ENCODE measurements at places on chromosomes 2 and 18.

- DNase-seq, result no peak
Measured at GRCh38 chr2:206127656-206128055, 31.6 kb downstream of the NDUFS1 start.

DNA sequence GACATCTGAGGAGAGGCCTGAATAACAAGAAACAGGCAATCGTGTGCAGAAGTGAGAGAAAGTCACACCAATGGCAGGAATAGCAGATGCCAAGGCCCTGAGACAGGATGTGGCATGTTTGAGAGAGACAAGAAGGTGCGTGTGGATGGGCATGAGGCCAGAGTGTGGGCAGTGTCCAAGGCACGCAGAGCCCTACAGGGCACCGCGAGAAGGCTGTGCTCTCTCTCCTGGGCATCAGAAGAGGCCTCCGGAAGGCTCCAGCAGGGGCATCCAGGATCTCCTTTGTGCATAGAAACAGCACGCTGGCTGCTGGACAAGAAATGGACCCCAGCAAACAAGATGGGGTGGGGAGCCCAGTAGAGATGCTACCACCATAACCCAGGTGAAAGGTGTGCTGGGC lies 239.0 kb upstream of the RAB6C start:
- no peak for DNase-seq

DNA sequence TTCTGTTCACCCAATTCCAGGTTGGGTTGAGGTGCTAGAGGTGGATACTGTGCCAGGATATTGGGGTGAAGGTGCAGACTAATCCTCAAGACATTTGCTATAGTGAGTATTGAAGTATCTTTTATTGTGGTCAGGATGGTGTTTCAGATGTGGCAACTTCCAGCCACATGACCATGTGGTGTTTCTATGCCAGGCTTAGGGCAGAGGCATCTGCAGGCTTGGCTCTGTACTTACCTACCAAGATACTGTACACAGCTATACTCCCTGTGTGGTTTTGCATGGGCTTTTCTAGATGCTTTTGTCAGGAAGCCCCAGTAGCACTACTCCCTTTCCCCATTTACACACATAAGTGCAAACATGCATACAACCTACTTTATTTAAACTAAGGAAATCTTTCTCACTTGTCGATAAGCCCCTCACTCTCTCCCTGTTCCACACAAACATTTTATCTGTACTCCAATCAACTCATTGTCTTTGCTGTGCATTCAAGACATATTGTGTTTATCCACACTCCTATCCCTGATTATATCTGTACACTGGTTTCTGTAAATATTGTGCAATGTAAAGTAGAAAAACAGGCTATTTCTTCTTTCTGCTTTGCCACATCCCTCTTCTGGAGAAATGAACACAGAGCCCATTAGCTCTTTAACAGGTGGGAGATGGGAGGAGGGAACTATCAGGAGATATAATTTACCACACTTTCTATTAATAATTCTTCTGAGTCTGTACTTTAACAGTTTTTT lies 12.3 kb downstream of the ARL6IP6 start:
- DNase-seq, result peak; percentile 19

DNA sequence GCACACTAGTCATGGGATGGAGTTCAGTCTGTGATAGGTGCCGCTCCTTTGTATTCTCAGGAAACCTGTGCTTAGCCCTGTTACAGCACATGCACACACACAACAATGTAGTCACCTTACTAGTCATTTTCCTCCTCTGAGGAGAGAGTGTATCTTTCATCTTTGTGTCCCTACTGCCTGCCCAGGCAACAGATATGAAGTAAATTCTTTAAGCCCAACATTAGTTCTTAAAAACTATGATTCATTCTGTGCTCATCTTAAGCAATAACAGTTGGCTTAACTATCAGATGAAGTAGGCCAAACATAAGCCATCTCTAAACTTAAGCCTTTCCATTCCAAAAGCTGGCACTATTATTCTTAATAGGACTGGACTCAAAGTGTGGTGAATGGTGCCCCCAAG lies 186.5 kb downstream of the LNPK start:
- no peak for DNase-seq

DNA sequence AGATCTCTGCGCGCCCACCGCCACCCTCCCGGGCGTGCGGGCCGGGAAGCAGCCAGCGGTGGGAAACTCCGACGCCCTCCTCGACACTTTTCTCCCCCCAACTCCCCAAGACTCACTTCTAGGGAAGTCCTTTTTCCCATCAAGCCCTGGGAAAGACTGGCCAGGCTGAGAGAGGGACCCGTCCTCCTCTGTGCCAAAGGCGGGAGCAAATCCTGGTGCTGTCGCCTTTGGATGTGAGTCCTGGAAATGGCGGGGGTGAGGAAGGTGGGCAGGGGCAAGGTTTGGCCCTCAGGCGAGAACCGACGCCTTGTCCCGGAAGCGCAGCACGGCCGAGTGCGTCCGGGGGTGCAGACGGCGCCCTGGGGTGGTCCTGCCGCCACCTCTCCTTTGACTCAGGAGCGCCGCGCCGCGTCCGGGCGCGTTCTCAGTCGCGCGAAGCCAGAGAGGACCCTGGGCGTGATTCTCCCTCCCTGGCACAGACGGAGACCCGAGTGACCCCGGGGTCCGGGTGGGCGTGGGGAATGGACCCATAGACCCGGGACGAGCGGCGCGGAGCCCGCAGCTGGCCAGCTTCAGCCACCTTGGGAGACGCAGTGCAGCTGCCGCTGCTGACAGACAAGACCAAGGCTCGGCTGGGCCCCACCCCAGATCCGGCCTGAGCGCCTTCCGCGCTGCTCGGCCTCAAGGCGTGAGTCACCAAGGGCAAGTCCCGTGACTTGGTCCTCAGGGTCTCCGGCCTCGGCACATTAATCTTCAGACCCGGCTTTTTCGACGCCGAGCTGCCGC lies 3.5 kb upstream of the LBX2 start:
- peak; percentile 87 for DNase-seq

DNA sequence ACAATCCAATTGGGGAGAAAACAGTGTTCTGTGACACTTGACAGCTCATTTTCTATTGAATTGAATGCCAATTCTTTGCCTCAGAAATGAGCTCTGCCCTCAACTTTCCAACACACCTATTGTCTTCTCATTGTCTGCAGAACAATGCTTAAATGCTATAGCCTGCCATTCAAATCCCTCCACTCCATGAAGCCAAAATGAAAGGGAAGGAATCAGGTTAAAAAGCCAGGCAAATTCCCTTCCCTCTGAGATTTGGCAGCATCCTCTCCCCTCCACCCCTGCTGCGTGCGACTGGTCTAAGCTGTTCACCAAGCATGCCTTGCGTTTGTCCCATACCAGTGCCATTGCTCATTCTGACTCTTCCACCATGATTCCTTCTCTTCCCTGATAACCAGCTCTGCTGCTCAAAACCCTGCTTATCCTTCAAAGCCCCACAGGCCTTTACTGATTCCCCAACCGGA lies 32.4 kb upstream of the TMEM131 start:
- DNase-seq, result peak; percentile 71

GRCh38 chr2:16073921-16074425 lies 133.6 kb downstream of the MYCN start:
- DNase-seq, result no peak

GRCh38 chr2:43778233-43778632 lies 4.4 kb downstream of the DYNC2LI1 start:
- no peak for DNase-seq

GRCh38 chr2:228355897-228356296 lies 174.4 kb upstream of the SPHKAP start:
- DNase-seq, result no peak

DNA sequence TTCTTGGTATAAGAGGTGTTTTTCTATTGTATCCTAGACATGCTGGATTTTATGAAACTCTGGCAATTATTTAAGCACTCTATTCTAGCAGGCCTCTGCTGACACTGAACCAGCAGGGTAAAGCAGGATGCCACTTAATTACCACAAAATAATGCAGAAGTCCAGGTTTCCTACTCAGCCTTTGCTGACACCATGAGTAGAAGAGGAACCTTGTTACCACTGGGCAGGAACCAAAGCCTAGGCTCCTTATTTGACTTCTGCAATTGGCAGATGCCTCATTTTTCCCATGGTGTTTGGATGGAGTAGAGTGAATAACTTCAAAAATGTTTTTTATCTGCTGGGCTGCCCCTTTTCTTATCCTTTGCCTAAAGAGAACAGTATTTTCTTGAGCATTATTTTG lies 60.8 kb downstream of the THNSL2 start:
- no peak for DNase-seq

DNA sequence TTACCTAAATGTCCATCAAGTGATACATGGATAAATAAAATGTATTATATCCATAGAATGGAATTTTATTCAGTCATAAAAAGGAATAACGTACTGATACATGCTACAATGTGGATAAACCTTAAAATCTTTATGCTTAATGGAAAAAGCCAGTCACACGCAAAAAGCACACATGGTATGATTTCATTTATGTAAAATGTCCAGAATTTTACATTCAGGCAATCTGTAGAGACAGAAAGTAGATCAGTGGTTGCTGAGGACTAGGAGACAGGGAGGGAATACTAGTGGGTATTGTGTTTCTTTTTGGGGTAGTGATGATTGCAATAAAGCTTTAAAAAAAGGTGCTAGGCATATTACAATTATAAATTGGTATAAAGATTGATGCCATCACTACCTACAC lies 30.7 kb upstream of the CD302 start:
- no peak for DNase-seq

DNA sequence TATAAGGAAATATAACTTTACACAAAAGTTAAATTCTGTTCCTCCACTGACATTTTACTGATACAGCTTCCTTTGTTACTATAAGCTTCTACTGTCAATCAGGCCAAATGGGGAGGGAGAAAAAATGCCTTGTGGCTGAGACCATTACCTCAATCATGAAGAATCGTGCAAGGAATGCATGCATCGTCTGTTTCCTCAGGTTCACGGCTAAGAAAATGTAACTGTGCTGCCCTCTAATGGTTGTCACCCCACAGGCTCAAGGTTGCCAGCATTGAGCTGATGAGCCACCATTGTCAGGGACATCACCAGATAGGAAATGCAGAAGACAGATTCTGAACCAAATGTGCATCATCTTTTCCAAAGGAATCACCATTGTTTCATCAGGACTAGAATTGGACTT lies 426.9 kb downstream of the CDH2 start:
- peak; percentile 91 for DNase-seq

- no peak for DNase-seq
Measured at GRCh38 chr2:238295144-238296112, 7.0 kb upstream of the PER2 start.

DNA sequence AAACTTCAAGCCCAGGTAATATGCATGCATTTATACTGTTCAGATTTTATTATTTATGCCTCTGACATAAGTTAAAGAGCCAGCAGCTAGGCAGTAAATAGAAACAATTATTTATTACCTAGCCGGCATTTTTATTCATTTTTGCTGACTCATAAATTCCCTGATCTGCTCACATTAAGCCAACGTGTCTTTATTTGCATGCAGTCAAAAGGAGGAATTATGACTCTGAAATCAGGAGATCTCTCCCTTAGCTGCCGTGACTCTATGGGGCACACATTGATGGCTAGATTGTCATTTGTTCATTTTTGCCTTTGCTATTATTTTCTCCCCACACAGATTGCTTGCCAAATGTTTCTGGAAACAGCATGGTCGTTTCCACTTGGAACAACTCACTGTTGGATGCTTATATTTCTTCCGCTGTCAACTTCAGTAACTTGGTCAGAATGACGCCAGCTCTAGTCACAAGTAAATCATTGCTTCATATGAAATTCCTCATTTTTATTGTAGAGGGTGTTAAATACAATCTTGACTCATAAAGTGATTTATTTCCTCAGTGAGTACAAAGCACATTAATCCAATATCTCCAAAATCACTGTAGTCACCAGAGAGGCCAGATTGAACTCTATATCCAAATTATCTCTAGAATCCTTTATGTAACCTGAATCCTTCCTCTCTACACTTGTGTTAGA lies 15.9 kb upstream of the ZBTB14 start:
- DNase-seq, result no peak

GRCh38 chr2:130878933-130879332 lies 42.2 kb downstream of the ARHGEF4 start:
- DNase-seq, result no peak

DNA sequence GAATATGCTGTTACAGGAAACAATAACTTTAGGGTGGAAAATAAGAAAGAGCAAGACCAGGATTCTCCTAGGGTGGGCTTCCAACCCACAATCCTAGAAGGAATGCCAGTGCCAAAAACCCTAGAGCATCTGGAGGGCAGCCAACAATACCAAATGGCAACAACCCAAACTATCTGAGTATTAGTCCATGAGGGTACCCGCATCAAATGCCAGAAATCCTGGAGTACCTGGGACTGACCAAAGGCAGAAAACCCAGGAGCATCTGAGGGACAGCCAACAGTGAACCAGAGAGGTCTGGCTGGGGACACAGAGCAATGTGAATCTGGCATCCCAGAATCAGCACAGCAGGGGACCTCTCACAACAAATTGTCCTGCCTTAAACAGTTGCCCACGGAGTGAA lies 126.3 kb downstream of the SCG2 start:
- no peak for DNase-seq

DNA sequence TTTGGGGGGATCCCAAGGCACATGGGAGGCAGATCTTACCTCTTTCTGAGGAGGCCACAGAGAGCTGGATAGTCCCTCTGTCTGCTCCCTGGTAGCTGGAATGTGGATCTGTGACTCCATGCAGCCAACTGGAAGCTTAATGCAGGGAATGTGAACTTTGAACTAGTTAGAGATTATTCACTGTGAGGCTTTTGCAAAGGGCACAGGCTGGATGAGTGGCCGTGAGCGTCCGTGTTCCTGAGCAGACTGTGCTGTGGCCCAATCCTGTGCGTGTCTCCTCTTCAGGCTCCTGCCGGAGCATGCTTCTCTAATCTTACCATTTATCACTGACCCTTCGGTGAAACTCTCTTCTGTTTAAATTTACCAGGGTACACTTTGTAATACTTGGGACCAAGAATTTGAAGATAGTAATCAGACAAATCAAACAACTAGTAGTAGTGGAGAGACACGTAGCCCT lies 187.6 kb downstream of the PTPRM start:
- no peak for DNase-seq

DNA sequence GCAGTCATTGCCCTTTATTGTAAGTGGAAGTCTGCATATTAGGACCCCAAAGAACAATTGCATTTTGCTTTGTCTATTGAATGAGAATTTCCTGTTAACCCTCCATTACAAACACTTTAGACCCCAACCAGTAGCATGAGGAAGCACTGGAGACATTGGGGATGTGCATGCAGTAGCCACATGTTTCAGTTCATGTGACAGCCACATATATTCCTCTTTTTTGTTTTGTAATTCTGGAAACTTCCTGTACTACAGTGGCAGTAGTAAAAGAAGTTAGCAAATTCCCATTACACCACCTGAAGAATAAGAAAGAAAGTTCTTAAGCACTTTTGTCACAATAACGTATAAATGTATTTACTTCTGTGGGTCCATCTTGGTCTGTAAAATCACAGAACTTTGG lies 281.1 kb upstream of the SLC14A2 start:
- DNase-seq, result no peak

All from NCI-H226 (cell line).